D721Med (cell line): ENCODE measurements at places on chromosomes 2 and 18.

DNA sequence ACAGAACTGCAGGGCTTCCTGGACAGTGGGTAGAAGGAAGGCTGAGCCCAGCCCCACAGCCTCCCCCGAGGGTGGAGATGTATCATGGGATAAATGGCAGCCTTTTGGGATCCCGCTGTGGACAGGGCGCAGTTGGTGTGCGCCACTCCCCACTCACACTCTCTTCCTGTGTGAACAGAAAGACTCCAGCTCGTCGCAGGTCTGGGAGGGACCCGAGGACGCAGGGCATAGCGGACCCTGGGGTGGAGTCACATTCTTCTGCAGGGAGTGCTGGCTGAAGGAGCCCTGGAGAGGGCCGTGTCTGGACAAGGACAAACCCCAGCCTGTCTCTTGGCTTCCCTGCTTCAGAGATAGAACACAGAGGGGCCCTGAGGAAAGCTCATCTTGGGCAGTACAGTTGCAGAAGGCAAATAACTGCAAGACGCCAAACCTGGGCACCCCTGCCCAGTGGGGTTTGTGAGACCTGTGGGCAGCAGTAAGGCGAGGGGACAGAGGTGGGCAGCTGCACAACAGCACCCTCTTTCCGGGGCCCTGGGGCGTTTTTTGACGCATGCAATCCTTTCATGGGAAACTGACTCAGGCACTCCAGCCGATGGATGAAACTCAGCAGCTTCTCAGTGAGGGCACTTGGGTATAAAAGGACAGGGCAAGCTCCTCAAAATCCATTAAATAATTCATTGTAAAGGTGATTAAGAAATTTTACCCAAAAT is 101.9 kb downstream of the USP40 start:
- no peak for DNase-seq

GRCh38 chr2:111231532-111232252 is 111.0 kb downstream of the BCL2L11 start:
- DNase-seq = no peak

DNA sequence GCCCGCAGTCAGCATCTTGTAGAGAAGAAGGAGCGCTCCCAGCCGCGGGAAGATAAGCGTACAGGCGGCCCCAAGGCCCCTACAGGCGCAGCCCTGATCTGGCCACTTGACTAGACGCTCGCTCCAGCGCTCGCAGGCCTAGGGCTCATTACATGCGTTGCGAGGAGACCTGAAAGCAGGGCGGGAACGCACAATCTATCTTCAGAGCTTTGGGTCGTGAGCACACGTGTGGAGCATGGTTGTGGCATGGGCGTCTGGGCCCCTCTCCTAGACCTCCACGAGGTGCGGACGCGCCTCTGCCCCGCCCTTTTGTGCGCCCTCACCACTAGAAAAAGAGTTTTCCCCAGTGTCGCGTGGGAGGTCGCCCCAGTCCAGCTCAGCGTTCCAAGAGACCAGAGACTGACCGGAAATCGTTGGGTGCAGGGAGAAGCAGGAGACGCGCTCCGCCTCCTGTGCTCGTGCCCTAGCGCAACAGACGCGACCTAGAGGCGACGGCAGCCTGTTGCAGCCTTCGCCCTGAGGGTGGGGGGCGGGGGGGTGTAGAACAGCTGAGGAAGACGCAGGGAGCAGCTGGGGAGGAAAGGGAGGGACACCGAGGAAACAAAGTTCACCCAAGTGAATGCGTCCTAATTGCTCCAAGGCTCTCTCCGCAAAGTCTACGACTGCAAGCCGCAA is 12.6 kb downstream of the NR4A2 start:
- no peak for DNase-seq

GRCh38 chr2:239880396-239880795 is 144.7 kb downstream of the NDUFA10 start:
- no peak for DNase-seq

DNA sequence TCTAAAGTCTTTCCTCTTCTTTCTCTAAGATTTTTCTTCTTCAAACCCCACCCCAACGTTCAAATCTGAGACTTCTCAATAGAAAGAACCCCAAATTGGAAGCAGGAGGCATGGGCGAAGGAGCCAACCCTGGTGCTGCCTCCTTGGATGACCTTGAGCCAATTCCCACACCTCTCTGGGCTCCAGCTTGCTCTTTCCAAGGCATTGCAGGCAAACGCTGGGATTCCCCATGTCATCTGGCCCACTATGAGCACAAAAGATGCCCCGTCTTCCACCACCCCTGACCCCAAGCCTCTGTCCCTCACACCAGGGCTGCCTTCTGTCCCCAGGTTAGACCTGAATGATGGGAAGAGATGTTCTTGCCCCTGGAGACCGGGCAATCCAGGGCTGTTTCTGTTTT is 57.0 kb downstream of the TTC32 start:
- DNase-seq = no peak

DNA sequence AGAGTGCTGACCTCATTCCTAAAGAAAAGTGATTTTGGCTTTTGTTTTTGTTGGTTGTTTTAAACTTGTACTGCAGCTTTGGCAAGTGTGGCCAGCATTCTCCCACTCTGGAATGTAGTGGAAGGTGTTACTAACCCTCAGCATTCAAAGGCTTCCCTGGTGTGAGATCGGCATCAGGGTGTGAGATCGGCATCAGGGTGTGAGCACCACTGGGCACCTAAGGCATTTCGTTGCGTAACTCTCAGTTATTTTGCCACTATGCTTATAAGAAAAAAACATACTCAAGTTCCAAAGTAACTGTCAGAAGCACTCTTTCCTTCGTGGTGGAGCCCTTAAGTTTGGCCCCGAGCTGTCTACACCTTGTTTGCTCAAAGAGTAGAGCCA is 1.7 kb downstream of the CYBRD1 start:
- no peak for DNase-seq

DNA sequence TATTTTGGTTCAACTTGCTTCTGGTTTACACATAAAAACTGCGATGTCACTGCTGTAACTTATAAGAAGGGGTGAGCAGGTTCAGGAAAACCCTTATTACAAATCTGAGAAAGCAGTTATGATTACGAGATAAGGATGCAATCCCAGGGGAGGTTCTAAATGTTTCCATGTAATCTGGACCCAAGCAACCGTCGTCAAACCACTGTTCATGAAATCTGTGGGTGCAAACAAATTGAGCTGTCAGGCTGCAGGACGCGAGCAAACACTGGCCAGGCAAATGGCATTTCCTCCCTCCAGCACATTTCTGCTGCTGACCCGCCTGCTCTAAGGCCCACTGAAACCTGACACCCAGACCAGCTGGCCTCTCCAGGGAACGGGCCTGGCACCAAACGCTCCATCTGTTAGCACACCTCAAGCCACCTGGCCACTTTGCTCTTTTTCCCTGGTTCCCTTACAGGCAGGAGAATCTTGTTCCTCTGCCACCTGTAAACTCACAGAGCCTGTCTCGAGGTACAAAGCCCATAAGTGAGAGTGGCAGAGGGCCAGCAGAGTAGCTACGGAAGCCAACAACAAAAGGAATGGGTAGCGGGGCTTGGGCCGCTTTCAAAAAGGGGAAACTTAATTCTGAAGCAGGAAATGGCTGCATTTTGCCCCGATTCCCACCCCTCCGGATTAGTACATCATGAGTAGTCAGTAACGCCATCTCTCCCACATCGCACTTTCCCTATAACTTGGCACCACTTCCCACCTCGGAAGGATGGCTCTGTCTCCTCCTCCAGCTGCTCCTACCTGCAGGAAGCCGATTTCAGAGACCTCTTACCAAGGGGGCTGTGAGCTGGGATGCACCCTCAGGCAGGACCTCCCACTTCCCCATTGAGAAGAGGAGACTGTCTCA is 26.5 kb downstream of the CRACDL start:
- DNase-seq = peak; percentile 62

GRCh38 chr2:187013058-187013457 is 164.1 kb upstream of the ZSWIM2 start:
- DNase-seq = no peak

DNA sequence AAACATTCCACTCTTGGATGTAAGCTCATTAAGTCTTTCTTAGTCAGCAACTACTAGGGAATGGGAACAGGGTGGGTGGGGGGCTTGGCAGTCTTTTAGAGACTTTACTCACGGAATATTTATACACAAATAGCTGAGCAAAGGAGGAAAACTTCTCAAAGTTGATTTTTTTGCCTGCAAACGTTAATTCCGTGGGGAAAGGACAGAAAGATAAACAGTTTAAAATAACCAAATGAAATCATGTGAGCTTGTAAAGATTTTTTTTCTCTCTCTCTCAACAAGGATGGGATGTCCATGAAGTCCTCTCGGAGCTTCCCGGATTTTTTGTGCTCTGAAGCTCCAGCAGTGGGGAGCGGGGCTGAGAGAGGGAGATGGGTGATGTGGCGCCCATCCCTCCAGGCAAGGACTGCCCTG is 32.2 kb upstream of the MAT2A start:
- DNase-seq = no peak

- DNase-seq = no peak
These were observed 93.7 kb upstream of the KLHL29 start for GRCh38 chr2:23291239-23291638.

GRCh38 chr2:235162082-235162836 is 210.4 kb downstream of the SH3BP4 start:
- DNase-seq = no peak

- no peak for DNase-seq
These were observed 37.5 kb downstream of the SLC39A10 start for GRCh38 chr2:195694553-195694952.

- DNase-seq = no peak
These were observed 53.5 kb upstream of the TGFA start for GRCh38 chr2:70607121-70607561.

DNA sequence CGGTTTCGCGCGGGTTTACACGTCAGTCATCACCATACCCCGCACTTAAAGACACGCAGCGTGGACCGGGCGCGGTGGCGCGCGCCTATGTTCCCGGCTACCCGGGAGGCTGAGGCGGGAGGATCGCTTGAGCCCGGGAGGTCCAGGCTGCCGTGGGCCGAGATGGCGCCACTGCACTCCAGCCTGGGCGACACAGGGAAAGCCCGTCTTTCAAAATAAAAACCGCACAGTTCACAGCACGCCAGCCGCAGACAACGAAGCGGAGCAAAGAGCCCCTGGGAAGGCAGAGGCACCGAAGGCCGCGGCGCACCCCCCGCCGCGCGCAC is 328 bp downstream of the DTYMK start:
- no peak for DNase-seq

DNA sequence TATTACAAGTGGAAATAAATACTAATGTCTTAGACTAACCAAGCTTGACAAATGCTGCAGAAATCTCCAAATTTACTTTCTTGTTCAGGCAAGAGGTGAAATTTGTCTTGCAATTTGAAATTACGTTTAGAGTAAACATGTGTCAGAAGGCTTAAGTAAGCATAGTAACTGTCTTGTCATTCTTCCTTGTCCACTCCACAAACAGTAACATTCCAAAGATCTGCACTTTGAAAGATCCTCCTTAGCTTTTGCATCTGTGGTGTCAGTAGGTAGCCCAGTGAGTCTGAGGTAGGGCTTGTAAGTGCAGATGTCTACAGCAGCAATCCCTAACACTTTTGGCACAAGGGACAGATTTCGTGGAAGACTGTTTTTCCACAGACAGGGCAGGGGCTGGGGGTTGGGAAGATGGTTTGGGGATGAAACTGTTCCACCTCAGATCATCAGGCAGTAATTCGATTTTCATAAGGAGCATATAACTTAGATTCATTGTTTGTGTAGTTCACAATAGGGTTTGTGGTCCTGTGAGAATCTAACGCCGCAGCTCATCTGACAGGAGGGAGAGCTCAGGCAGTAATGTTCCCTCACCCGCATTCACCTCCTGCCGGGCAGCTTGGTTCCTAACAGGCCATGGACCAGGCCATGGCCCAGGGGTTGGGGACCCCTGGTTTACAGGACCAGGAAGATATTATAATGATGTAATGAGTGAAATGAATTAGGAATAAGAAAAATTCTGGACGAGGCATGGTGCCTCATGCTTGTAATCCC is 18.6 kb downstream of the RASGRP3 start:
- DNase-seq = no peak

GRCh38 chr2:166167449-166167848 is 39.6 kb upstream of the SCN1A start:
- no peak for DNase-seq

DNA sequence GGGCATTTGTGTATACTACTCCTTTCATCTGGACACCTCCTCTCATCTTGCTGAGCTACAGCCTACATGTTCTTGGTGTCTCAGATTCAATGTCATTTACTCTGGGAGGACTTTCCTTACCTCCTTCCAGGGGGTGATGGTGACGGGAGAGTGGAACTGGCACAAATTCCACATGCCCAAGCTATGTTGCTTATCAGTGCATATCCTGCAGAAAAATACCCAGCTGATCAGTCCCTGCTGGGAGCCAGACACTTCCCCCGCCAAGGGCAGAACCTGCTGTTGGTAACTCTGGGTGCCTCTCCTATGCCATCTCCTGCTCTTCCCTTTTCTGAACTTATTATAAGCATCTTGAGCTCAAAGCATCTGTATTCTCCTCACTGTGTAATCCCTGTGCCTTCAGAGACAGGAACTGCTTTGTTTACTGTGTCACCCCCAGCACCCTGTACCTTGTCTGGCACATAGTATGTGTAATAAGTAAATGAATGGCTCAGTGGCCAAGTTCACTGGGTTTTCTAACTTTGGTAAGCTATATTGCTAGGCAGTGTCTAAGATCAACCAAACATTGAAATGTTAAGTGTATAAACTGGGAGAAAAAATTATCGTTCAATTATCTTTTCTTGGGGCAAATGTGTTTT is 87.7 kb upstream of the LPIN2 start:
- DNase-seq = no peak

DNA sequence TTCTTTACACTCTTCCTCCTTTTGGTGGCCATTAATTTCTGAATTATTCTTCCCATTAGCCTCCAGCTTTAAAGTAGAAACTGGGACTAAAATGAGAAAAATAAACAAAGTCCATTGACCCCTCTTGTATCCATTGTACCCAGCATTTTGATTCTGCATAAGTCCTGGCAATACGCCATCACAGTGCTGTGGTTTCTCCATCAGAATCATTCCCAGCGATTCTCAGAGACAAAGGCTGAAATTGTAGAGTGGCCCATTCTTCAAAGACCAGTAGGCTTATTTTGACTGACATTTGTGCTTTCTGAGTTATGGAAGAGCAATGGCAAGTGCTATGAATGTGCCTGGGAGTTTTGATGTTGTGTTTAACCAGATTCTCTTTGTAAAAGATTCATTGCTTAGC is 199.3 kb upstream of the GALNT5 start:
- no peak for DNase-seq

DNA sequence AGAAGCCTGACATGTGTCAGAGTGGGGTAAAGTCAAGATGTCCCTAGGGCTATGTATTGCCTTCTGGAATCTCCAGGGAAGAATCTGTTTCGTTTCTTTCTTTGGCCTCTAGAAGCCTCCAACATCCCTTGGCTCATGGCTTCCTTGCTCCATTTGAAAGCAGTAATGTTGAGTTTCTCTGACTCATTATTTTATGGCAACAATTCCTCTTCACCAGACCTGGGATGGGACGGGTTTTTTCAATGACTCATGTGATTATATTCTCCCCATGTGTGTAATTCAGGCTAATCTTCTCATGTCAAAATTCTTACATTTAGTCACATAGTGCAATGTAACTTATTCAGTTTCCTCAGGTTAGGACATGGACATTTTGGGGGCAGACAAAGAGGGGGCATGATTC is 1038.6 kb downstream of the CBLN2 start:
- DNase-seq = no peak
